ENCODE measurements at places on chromosomes 1 and 21.

DNA sequence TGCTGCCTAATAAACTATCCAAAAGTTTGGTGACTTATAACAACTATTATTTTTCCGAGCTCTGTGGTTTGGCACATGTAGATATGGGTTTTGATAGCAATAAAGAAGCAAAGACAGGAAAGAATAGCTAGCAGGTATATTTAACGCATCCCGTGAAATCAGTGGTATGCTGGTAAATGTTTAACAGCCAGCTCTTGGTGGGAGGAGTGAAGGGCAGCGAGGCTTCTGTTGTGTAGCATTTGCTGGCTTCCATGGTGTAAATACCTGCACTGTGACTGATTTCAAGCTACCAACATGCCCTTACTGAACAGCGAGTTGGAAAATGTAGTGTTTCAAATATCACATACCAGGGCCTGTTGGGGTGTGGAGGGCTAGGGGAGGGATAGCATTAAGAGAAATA, 291.0 kb downstream of the PRDM2 start:
- DNase-seq: no peak

- no peak for DNase-seq
These were observed 43.1 kb upstream of the PTPRC start for GRCh38 chr1:198595765-198596164.

DNA sequence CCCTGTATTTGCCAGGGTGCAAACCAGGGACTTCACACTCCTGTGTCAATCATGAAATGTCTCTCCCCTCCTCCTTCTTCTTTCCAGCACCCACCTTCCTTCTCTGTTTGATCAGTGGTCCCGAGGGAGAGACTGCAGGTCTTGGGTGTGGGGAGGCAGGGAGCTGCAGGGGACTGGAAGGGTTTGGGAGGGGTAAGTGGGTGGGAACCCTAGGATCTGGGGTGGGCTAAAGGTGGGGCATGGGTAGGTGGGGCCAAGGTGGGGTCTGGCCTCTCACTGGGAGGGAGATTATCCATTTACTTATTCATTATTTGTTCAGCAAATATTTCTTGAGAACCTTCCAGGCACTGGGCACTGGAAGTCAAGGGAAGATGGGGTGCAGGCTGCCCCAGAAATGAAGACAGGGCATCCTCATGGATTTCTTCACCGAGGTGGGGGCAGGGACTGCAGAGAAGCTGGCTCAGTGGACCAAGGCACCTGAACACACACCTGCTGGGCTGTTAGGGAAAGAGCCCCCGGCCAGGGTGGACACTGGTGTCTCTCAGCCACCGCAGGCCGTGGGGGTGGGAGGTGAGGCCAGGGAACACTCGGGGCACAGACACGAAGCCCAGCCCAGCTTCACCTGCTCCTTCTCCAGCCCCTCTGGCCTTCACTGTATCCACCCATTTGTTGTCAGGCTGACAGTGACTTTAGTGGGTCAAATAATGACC, 193.9 kb upstream of the C1orf174 start:
- DNase-seq: no peak

GRCh38 chr1:118325550-118326225, 140.7 kb upstream of the SPAG17 start:
- no peak for DNase-seq

GRCh38 chr1:6108476-6108875, 62.8 kb downstream of the KCNAB2 start:
- DNase-seq: no peak

GRCh38 chr1:46719689-46720088, 775 bp upstream of the EFCAB14 start:
- no peak for DNase-seq

- DNase-seq: no peak
These were observed 188.5 kb downstream of the NFIA start for GRCh38 chr1:61270761-61271411.

DNA sequence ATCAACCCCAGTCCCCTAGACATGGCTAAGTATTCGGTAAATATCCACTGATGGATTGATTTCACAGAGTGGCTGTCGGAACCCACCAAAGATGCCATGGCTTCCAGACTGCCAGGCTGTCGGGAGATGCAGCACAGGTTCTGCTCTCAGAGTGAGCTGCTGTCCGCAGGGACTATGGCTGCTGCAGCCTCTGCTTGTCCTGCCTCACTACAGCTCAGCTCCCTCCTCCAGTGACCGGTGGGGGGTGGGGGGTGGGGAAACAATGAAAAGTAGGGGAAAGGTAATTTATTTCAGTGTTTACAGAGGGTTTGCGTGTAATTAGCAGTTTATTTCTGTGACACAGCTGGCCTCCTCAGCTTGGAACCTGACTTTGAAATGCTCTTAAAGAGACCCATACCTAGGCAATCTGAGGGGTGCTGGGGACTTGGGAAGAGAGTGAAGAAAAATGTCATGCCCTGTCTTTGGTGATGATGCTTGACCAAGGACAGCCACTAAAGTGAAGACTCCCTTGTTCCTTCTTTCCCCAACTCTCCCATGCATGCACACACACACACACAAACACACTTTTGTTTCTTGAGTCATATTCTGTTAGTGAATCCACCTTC, 109.0 kb downstream of the CACNA1E start:
- no peak for DNase-seq

GRCh38 chr1:119926553-119926952, 30.2 kb upstream of the ADAM30 start:
- DNase-seq: no peak

- DNase-seq: no peak
These were observed 19.9 kb upstream of the PTPN14 start for GRCh38 chr1:214571281-214571680.

DNA sequence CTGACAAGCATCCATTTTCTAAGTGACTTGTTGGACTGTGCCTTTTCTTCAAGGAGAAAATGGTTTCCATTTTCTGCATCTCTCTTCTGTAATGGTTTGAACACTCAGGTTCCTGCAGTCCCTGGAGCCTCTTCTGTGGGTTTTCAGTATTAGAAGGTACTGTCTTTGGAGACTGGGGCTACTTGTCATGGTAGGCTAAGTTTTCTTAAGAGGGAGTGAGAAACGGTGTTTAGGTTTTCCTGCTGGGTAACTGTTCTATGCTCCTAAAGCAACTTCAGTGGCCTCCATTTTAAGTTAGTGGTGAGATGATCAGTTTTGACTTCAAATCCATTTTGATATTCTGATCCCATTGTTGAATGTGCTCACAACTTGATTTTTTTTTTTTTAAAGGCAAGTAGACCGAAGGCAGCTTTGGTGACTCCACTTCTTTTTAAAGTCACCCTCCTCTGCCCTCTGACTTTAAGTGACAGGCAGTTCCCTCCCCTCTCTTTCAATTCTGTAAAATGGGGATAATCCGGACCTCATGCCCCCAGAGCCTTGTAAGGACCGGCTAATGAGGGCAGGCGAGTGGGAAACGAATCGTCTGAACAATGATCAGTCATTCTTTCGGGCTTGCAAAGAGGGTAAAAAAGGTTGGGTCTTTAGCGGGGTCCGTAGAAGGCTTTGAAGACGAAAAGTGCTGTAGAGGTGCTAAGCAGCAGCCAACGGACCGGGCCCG, 1.0 kb upstream of the ARID1A start:
- no peak for DNase-seq

DNA sequence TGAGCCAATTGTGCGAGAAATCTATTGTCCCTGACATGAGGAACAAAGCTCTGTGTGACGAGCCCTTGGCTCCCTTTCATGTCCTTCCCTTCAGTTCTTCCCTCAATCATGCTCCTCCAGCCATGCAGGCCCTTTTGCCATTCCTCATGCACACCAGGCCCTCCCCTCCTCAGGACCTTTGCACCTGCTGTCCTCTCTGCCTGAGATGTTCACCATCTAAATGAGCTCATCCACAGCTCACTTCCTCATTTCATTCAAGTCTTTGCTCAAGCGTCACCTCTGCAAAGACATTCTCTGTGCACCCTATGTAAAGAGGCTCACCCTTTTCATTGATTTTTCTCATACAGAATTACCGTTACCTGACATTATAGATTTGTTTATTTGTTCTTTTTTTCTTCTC, 43.7 kb downstream of the C8B start:
- DNase-seq: no peak

DNA sequence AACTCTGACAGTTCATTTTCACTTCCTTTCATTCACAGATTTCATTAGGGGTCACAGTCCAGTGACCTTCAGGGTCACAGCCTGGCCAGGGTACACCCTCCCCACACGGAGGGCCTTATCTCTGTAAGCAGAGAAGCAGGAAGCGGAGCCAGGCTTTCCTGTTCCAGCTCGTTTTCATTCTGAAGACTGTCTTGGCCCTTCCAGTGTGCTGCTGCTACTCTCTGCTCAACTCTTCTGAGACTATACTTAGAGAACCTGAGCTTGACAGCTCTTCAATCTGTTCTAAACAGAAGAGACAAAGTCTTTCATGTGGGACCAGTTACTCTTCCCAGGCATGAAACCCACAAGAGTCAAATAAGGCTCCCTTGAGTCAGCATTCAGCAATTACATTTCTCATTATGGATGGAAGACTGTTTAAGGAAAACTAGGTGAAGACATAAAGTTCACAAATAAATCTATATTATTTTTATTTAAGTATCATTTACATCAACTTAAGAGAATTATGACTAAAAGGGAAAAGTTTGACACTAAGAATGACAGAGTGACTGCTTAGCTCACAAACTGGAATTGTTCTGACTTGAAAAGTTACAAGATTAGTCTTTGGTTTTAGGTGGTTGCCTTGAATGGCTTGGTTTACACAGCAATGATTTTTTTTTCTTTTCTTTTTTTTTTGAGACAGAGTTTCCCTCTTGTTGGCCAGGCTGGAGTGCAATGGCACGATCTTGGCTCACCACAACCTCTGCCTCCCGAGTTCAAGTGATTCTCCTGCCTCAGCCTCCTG, 4.8 kb upstream of the TDRD10 start:
- no peak for DNase-seq

DNA sequence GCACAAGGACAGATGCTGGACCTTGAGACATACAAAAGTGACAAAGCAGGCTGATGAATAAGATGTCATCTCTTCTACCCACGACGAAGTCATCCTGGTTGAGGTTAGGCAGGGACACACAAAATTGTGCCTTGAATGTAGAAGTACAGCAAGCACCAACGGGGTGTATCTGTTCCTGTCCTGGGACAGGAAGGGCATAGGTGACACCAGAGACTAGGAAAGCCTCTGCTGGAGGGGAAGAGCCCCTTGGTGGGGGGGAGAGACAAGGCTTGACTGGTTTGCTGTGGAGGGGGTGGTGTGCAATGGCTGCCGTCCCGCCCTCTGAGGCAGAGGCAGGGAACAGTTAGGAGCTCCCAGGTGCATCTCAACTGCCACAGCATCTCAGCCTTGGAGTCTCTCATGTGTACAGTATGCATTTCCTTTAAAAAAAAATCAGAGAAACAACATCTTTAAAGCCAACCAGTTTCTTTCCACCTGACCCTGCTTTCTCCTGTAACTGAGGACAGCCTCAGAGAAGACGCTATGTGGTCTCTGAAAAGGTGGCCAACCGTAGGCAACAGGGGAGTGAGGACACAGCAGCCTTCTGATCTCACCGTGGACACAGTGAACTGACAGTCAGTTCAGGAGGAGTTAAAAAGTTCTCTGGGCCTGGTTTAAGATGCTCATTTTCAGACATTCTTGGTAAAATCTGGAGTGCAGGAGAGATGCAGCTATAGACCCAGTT, 17.7 kb upstream of the GFI1 start:
- no peak for DNase-seq

GRCh38 chr1:228987736-228988506, 252.6 kb downstream of the RHOU start:
- DNase-seq: no peak

DNA sequence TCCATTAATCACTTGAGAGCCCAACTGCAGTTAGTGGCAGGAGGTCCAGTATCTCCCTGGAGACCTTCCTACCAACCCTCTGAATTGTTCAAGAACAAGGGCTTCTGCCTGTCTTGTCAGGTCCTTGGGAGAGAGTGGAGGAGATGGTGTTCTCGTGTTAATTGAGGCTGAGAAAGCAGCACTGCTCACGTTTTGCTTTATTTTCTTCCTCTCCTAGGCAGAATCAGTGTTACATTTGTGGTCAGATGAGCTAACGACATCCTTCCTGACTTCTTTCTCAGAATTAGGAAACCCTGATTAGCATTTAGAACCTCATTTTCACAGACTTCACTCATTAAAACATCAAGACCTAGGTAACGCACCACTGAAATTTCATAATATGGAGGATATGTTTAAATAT, 26.4 kb upstream of the LRIG2 start:
- DNase-seq: no peak

DNA sequence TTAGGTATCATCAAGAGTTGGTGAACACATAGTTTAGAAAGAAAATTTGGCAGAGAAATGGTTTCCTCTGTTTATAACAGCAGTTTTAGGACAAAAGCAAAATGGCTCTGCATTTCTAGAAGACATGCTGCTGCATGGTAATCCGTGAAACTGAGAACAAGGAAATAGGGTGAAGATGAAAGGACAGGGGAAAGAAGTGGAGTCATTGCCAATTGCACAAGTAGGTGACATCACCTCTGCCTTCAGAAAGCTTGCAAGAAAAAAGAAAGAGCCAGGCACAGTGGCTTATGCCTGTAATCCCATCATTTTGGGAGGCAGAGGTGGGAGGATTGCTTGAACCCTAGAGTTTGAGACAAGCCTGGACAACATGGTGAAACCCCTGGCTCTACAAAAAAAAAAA, 217.6 kb downstream of the LMX1A start:
- no peak for DNase-seq

GRCh38 chr1:245831518-245831917, 675.6 kb downstream of the SMYD3 start:
- no peak for DNase-seq

DNA sequence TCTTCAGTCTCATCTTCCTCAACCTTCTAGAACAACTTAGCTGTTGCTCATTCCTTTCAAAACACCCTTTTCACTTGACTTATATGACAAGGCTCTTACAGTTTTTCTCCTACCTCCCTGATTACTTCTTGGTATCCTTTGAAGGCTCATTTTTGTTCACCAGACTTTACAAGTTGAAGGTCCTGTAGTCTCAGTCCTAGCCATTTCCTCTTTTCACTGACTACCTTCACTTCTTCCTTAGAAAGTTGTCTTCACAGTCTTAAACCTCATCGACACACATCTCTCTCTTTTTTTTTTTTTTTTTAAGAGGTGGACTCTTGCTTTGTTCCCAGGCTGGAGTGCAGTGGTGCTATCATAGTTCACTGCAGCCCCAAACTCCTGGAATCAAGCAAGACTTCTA, 6.6 kb upstream of the TP53BP2 start:
- DNase-seq: no peak

DNA sequence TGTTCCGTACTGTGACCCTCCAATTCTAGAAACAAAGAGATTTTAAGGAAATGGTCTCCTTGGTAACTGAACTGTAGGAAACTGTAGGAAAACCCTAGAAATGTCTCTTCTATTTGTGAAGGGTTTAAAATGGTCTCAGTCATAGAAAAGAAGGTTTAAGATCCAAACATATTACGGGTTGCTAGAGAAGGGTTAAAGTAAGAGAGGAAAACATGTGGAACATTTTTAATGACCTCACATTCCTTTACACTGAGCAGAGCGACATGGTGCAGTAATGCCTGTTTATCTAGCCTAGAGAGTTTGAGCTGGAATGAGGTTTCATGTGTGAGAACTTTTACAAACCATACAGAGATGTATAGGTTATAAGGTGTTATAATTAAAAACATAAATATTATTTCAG, 36.9 kb upstream of the C1orf105 start:
- no peak for DNase-seq
